ENCODE measurements at places on chromosomes 3 and 15.

DNA sequence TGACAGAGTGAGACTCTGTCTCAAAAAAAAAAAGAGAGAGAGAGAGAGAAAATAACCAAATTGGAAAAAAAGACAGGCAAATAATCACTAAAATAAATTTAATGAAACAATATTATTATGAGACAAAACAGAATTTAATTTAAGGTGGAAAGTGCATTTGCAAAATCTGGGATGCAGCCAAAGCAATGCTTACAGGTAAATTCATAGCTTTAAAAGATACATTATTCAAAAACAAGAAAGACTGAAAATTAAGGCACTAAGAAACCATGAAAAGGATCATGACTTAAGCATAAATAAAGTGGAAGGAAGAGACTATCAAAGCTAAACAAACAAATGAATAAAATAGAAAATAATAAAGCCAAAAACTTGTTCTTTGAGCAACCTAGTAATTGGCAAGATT, 37.7 kb downstream of the GRIP2 start:
- DNase-seq = no peak

GRCh38 chr3:65828706-65829105, 210.0 kb downstream of the MAGI1 start:
- DNase-seq = no peak

- no peak for DNase-seq
Measured at GRCh38 chr15:61383421-61383820, 154.3 kb upstream of the RORA start.

DNA sequence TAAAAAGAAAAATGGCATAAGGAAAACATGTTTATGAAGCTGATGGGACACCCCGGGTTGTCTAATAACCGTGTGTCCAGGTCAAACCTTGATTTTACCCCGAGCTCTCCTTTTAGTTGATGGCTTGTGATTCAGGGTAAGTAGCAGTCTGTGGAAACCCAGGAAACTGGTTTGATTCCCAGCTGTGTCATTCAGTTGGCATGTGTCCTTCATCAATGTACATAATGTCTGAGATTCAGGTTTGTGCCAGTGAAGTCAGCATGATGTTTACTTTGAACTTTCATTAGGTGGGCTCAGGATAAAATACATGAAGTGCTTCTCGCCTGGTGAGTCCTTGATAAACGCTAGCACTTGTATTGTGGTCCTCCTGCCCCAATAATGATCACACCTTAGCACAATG, 4.3 kb upstream of the COPG1 start:
- no peak for DNase-seq

DNA sequence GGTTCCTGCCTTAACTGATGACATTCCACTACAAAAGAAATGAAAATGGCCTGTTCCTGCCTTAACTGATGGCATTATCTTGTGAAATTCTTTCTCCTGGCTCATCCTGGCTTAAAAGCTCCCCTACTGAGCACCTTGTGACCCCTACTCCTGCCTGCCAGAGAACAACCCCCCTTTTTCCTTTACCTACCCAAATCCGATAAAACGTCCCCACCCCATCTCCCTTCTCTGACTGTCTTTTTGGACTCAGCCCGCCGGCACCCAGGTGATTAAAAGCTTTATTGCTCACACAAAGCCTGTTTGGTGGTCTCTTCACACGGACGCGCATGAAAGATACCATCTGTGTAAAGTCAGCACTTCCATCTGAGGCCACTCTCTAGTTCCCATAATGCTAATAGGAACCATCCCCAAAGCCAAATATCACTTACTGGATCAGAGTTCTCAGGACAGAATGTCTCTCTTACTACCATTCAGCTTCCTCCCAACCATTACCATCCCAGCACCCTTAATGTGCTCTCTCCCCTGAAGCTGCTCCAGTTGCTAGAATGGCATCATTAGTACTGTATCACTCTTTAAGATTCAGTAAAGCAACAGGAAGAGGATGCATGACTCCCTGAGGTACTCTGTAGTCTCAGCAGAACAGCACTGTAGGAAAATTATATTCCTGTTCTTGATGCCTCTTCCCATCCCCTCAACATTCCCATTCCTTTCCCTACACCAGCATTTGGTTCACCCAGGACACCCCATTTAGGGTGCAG, 2.3 kb upstream of the HRG start:
- DNase-seq = no peak

GRCh38 chr15:66389859-66390381, 3.2 kb downstream of the MAP2K1 start:
- DNase-seq = no peak

GRCh38 chr15:100570735-100571313, 31.2 kb downstream of the LINS1 start:
- DNase-seq = no peak

DNA sequence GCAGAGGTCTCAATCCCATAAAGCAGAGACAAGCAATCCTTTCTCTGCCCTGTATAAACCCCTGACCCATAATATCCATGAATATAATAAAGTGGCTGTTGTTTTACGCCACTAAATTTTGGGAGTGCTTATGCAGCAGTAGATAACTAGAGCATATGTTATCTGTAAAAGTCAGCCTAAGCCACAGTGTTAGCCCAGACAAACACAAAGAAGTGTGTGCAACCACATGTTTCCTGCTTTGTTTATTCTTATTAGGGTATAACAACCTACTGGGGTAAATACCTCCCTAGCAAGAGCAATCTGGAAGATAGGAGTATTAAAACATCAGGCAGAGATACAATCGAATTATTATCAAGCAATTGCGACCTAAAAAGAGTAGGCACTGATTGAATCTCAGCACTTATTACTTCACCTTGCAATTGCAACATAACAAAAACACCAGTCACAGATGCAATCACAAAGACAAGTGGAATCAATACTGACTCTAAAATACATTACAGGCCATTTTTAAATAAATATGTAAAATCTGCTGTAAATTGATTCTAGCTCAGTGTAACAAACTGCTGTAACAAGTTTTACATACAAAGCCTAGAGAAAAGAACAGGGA, 94.6 kb upstream of the UBE2E2 start:
- no peak for DNase-seq

DNA sequence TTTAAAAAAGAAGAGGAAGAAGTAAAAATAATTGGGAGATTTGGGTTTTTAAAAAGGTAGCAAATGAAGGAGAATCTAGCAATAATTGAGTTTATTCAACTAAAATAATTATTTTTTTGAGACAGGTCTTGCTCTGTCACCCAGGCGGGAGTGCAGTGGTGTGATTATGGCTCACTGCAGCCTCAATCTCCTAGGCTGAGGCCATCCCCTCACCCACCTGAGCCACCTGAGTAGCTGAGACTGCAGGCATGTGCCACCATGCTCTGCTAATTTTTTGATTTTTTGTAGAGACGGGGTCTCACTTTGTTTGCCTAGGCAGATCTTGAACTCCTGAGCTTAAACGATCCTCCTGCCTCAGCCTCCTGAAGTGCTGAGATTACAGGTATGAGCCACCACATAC, 27.7 kb upstream of the ARF4 start:
- DNase-seq = no peak

DNA sequence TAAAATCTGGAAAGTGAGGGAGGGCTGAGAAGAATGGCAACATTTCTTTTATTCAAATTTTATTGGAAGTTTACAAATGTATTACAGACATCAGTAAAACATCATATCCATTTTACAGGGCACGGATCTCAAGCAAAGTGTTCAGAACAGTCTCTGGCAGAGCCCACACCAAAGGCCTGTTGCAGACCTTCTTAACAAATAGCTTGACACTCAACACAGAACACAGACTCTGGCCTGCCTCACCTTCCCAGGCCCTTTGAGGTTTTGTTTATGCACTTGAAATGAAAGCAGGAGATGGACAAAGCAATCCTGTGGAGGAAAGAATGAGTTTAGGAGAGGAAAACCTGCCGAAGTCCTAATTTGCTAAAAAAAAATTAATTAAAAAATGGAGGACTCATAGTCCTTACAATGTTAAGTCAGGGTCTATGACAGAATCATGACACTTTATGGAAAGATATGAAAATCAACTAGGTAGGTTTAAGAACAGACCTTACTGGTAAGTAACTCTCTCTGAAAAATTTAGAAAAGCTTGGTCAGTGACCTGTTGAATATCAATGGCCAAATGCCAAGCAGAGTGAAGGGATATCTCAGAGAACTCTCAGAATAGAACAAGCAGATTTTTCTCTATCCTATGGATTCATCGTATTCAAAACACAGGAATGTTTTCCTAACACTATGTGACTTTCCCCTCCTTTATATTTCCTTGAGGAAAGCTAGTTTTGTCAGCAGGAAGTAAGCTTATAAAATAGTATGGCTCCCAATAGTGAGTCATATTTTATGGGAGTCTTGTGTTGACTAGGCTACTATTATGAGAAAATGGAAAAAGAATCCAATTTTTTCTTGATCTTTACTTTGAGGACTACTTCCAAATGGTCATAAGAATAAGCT, 70.8 kb upstream of the PSMD6 start:
- DNase-seq = no peak

All from CD8-positive, alpha-beta T cell (primary cell).